ENCODE measurements at places on chromosomes 2 and 18. TPM values are rescaled to one million over a fixed set of nuclear protein-coding genes. Genes with fewer than 3 reads are reported as not detected.
A peak's percentile ranks its signal among the peaks of the same experiment; 100 is the strongest.

Gene PLGLB2
- not detected for total RNA-seq

DNA sequence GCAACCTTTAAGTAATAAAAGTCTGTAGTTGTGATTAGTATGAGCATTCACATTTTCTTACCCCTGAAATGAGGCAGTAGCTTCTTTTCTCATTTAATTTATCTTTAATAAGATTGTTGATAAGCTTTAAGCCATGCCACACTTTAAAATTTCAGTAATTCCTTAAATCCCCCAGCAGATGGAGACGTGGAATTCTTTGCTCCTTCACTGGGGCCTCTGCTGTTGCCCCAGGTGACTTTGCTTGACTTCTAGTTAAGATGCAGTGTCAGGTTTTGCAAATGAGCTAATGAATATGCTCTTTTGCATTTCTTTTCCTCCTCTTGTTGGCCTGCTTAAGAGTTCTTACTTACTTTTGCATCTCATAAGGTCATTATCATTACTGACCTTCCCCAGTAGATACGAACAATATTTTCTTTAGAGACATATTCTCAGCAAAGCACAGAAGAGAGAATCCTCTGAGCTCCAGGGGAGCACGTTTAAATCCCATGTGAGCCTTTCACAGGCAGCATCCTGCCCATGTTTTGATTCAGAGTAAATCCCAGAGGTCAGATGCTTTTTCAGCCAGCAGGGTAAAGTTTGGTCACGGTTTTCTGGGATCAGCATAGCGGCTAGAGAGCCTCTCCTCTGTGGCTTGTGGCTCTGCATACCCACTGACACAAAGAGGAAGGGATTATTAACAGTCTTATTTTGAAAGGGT is 222.9 kb downstream of the PTPRM start:
- peaks cover 4% of the 10 kb centered on the region for H3K4me1 ChIP-seq
- no peaks in the 10 kb centered on the region for H3K36me3 ChIP-seq
- no peak overlapping the region for H3K4me3 ChIP-seq
- no peaks in the 10 kb centered on the region for H3K27me3 ChIP-seq
- no peak overlapping the region for H3K27ac ChIP-seq
- no peak for DNase-seq

DNA sequence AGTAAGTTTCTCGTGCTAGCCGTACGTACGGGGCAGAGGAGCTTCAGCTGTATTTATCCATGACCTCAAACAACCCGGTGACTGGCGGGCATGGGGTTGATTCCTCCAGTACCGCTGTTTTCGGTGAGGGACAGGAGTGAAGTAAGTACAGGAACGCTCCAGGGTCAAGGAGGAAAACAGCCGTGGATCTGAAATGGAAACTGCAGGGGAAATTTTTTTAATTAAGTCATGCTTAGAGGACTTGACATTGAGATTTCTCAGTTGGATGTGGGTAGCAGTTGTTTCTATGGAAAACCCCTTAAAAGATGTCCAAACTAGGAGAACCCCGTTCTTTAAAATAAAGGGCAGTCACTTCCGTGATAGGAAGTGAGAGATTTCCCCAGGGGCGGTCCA is 1.2 kb downstream of the RAB12 start:
- H3K4me1 ChIP-seq: peaks cover 52% of the 10 kb centered on the region
- no peaks in the 10 kb centered on the region for H3K36me3 ChIP-seq
- H3K27ac ChIP-seq: peak overlapping the region; percentile 94
- H3K4me3 ChIP-seq: peak overlapping the region; percentile 95
- DNase-seq: no peak

- H3K4me3 ChIP-seq: peak overlapping the region; percentile 17
- no peaks in the 10 kb centered on the region for H3K36me3 ChIP-seq
Observed at GRCh38 chr2:141015341-141016047, 1115.3 kb downstream of the LRP1B start.

All from psoas muscle (tissue), 8 donors.